ENCODE measurements at places on chromosomes 4 and X.

GRCh38 chr4:152607178-152607577, 71.3 kb upstream of the FBXW7 start:
- no peak for DNase-seq

DNA sequence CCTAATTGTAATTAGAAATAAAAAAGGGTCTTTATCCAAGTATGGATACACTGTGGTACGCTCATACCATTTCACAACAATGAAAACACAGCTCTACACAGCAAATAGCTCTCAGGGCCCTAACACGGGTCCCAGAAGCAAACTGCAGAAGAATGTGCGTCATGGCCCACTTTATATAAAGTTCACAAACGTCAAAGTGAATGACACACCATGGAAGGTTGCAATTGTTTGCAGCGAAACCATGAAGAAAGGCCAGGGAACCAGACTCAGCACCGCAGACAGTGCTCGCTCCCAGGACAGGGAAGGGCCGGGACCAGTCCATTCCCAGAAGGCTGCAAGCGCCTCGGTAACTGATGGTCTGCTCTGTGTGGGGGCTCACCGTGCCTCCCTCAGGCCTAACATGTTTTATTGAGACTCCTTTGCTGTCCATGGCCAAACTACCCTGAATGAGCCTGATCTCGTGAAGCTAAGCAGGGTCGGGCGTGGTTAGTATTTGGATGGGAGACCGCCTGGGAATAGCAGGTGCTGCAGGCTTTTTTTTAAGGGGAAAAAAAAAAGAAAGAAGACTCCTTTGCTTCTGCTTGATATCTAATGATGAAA, 47.8 kb downstream of the ACOX3 start:
- DNase-seq = no peak

GRCh38 chr4:146453181-146453807, 68.4 kb downstream of the SLC10A7 start:
- DNase-seq = no peak

DNA sequence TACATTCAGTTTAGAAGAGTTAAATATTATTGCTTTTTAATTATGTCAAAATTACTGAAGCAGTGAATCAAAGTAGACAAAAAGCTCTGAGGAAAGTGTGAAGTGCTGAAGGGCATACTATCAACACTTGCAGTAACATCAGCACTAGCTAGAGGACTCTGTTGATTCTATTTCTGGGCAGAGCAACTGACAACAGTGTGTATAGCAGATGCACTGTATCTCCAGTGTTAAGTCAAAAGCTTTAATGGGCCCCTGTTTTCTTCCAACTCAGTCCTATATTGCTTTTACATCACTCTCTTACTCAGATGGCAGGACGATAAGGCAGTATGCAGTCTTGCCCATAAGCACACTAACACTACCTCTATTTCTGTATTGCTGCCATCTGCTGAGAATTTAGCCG, 435.2 kb upstream of the AMOT start:
- no peak for DNase-seq
